ENCODE measurements at places on chromosomes 1 and 21. TPM values are rescaled to one million over a fixed set of nuclear protein-coding genes. Genes with fewer than 3 reads are reported as not detected.

GRCh38 chr21:36115138-36115730, 19.6 kb upstream of the CBR3 start:
- H3K27me3 ChIP-seq = no peaks in the 10 kb centered on the region
- H3K36me3 ChIP-seq = no peaks in the 10 kb centered on the region

Gene MYBPH
- 109 TPM for total RNA-seq

Gene RGS5
- 26.2 TPM for total RNA-seq

Gene HSPA6
- total RNA-seq = 0.49 TPM

DNA sequence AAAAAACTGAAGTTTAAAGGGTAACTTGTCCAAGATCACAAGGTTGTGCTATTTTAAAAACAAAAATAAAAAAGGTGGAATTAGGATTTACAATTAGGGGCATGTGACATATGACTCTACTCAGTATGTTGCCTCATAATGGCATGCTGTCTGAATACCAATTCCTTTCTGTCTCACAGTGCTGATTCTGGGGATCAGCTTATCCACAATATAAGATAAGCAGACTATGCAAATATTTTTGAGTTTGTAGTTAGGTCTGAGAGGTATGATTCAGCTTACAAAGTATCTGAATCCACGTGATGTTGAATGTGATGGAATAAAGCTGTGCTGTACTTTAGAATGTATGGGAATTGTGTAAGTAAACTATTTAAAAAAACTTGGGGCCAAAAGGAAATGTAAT, 216.6 kb downstream of the HHIPL2 start:
- no peaks in the 10 kb centered on the region for H3K36me3 ChIP-seq
- H3K27me3 ChIP-seq = no peaks in the 10 kb centered on the region
- H3K27ac ChIP-seq = no peak overlapping the region
- DNase-seq = no peak

DNA sequence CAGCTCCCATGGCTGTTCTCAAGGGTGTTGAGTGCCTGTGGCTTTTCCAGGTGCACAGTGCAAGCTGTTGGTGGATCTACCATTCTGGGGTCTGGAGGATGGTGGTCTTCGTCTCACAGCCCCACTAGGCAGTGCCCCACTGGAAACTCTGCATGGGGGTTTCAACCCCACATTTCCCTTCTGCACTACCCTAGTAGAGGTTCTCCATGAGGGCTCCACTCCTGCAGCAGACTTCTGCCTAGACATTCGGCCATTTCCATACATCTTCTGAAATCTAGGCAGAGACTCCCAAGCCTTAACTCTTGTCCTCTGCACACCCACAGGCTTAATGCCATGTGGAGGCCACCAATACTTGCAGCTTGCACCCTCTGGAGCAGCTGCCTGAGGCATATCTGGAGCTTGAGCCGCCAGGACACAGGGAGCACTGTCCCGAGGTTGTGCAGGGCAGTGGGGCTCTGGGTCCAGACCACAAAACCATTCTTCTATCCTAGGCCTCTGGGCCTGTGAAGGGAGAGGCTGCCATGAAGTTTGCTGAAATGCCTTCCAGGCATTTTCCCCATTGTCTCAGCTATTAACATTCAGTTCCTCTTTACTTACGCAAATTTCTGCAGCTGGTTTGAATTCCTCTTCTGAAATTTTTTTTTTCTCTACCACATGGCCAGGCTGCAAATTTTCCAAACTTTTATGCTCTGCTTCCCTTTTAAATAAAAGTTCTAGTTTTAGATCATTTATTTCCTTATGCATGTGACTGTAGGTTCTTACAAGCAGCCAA, 8.8 kb upstream of the CAPN8 start:
- H3K36me3 ChIP-seq = no peaks in the 10 kb centered on the region
- H3K4me3 ChIP-seq = no peak overlapping the region
- no peak overlapping the region for H3K27ac ChIP-seq
- DNase-seq = no peak
- no peaks in the 10 kb centered on the region for H3K27me3 ChIP-seq

Gene GOLT1A
- total RNA-seq = 0.09 TPM
